ENCODE measurements at places on chromosomes 4 and X.

GRCh38 chr4:8577046-8577445 is 3.1 kb upstream of the GPR78 start:
- no peak for DNase-seq

- DNase-seq: peak; percentile 65
Measured at GRCh38 chr4:70601422-70602039, 9.5 kb downstream of the AMBN start.

DNA sequence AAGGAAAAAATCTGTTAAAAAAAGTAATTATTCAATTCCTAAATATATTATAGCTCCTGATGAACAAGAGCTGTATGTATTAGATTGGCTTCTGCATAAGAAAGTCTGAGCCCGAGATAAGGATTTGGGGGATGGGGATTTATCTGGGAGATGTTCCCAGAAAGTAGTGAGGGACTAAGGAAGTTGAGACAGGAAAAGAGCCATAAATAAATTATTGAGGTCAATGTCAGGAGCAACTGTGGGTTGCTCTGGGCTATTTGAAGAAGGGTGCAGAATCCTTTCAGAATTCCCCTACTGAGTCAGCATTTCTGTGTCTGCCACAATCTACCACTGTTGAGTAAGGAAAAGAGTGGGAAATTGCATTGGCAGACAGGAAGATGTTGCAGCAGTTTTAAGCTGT is 3.1 kb upstream of the TDO2 start:
- no peak for DNase-seq

GRCh38 chrX:31074522-31074921 is 2.7 kb upstream of the FTHL17 start:
- no peak for DNase-seq

GRCh38 chr4:2220016-2220630 is 21.8 kb downstream of the HAUS3 start:
- peak; percentile 81 for DNase-seq

GRCh38 chrX:95860127-95860526 is 824.5 kb upstream of the DIAPH2 start:
- no peak for DNase-seq

GRCh38 chr4:56465599-56466295 is 1.7 kb upstream of the SRP72 start:
- DNase-seq: no peak

- no peak for DNase-seq
Measured at GRCh38 chrX:110404376-110404775, 45.7 kb downstream of the RTL9 start.

- no peak for DNase-seq
Measured at GRCh38 chr4:137451172-137451825, 81.0 kb downstream of the PCDH18 start.

GRCh38 chr4:140725556-140725955 is 30.6 kb downstream of the TBC1D9 start:
- DNase-seq: no peak

DNA sequence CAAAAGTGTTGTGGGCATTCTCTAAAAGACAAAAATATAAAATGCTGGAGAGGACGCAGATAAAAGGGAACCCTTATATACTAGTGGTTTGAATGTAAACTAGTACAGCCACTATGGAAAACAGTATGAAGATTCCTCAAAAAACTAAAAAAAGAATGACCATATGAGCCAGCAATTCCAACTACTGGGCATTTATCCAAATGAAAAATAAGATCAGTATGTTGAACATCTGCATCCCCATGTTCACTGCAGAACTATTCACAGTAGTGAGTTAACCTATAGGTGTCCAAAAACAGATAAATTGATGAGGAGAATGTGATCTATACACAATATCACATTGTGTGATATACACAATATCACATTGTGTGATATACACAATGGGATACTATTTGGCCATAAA is 1615.3 kb downstream of the PCDH18 start:
- no peak for DNase-seq

GRCh38 chr4:52911684-52912294 is 49.7 kb downstream of the RASL11B start:
- peak; percentile 65 for DNase-seq

All from CD4-positive, alpha-beta T cell treated with Interleukin-15 for 4 hours (primary cell).